ENCODE measurements at places on chromosomes 3 and 15.

- no peak for DNase-seq
These were observed 45.1 kb upstream of the LPP start for GRCh38 chr3:188108703-188109412.

DNA sequence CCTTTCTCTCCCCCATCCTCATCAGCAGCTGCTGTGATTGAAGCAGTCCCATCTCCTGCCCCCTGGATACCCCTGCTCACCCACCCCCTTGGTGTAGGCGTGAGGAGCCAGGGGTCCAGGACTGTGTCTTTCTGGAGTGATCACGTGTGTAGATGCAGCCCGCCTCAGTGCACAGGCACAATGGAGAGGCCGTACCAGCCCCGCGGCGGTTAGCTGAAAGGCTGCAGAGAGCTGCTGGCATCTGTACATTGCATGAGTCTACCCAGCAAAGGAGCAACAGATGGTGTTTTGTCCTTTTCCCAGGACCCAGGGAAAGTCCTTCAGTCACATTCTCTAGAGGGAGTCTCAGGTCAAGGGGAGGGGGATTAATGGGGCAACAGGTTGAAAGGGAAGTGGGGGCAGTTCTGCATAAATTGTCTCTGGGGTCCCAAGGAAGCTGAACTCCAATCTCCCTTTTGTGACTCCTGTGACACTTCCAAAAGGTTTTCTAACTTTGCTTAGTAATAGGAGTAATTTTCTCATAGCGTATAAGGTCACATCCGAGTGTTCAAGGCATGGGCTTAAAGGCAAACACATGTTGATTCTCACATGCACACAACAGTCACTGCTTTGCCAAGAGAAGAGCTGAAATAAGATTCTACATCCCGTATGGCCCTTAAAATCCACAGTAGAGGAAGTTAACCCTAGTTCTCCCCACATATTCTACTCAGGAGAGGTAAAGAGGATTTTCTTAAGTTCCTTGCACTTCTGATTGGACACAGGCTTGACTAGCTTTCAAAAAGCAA is 7.1 kb downstream of the CSPG5 start:
- DNase-seq = no peak

GRCh38 chr3:126337980-126338651 is 19.1 kb downstream of the KLF15 start:
- no peak for DNase-seq

GRCh38 chr3:190519886-190520285 is 6.0 kb downstream of the IL1RAP start:
- DNase-seq = no peak

DNA sequence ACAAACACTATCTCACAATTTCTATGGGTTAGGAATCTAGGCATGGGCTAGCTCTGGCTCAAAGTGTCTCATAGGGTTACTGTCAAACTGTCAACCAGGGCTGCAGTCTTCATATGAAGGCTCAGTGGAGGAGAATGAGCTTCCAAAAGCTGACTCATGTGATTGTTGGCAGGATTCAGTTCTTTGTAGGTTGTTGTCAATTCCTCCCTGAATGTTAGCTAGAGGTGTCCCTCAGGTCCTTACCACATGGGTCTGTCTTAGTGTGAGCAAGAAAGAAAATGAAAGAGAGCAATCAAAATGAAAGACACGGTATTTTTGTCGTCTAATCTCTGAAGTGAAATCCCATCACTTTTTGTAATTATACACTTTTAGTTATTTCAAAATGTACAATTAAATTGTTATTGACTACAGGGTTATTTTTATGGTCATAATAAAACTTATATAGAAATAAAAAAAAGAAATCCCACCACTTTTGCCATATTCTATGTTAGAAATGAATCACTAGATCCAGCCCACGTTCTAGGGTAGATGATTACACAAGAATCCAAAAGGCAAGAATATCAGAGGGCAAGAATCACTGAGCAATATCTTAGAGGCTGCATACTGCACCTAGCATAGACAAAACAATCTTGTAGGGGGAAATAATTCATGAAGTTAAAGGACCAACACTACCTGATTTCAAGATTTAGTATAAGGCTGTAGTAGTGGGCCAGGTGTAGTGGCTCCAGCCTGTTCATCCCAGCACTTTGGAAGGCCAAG is 8.4 kb downstream of the ACSBG1 start:
- DNase-seq = no peak

- no peak for DNase-seq
These were observed 3.9 kb upstream of the SRGAP3 start for GRCh38 chr3:9253327-9253726.

GRCh38 chr15:99992611-99993231 is 259.5 kb upstream of the LYSMD4 start:
- DNase-seq = no peak

DNA sequence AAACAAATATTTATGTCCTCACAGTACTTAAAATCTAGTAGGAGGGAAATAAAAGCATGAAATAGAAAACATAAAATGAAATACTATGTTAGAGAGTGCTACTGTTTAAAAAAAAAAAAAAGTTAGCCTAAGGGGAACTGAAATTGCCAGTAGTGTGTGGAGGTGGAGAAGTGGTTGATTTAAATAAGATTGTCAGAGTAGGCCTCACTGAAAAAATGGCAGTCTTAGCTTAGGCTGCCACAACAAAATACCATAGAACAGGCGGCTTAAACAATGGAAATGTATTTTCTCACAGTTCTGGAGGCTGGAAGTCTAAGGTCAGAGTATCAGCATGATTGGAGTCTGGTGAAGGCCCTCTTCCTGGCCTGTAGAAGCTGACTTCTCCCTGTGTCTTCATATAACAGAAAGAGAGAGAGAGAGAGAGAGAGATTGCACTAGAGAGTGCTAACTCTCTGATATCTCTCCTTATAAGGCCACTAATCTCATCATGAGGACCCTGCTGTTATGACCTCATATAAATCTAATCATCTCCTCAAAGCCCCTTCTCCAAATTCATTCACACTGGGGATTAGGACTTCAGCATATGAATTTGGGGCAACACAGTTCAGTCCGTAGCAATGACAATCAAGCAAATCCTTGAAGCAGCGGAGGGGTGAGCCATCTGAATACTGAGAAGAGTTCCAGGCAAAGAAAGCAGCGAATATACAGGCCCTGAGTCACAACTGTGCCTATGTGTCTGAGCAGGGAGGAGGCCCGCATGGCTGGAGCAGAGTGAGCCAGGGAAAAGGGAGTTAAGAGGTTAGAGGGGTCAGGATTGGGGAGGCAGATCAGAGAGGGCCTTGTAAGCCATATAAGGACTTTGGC is 23.6 kb upstream of the LRRC34 start:
- no peak for DNase-seq

GRCh38 chr15:74233851-74234597 is 2.1 kb upstream of the CCDC33 start:
- DNase-seq = no peak

DNA sequence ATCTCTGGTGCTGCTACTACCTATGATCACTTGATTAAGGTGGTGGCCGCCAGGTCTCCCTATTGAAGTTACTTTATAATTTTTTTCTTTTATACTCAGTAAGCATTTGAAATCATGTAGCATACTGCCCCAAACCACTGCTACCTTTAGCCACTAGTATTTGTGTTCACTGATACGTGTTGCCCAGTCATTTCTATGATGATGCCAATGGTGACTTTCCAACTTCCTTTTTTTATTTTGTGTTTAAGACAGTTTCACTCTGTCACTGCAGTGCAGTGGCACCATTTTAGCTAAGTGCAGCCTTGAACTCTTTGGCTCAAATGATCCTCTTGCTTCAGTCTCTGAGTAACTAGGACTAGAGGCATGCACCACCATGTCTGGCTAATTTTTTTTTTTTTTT is 598.2 kb downstream of the NAALADL2 start:
- no peak for DNase-seq

DNA sequence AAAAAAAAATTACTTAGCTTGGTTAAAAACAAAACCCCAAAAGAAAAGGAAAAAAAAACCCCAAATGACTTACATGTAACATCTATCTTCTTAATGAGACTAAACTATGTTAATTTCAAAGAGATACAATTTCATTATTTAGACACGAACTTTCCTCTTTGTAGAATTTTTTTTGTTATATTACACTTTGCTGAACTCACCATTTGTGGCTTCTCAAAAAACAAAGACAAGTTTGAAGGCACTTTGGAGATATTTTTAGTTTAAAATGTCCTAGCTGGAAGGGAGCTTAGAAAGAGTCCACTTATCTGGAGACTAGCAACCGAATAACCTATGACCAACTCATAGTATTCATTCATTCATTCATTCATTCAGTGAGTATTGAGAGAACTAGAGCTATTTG is 301.7 kb upstream of the ROPN1 start:
- no peak for DNase-seq

GRCh38 chr3:144375088-144375487 is 403.5 kb downstream of the DIPK2A start:
- no peak for DNase-seq

- DNase-seq = no peak
These were observed 196.6 kb downstream of the KCNMB2 start for GRCh38 chr3:178732824-178733223.

DNA sequence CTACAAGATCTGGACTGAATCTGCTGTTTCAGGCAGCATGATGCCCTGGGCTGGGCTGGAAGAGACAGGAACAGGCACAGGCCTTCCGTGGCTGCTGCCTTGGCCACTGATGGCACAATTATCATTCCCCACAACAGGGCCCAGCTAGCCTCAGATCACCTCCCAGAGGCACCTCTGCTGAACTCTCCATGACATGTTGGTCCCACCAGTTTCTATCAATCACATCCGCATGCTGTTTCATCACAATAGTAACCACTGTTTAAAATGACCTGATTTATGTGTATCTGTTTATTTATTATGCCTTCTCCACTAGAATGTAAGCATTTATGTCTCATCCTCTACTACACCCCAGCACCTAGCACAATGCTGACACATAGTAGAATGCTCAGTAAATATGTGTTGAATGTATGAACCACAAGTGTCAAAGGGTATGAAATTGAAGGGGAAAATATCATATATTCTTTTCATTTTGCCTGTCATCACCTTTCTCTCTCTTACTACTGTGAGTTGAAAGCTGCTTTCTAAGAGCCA is 32.7 kb upstream of the ZBTB38 start:
- no peak for DNase-seq

DNA sequence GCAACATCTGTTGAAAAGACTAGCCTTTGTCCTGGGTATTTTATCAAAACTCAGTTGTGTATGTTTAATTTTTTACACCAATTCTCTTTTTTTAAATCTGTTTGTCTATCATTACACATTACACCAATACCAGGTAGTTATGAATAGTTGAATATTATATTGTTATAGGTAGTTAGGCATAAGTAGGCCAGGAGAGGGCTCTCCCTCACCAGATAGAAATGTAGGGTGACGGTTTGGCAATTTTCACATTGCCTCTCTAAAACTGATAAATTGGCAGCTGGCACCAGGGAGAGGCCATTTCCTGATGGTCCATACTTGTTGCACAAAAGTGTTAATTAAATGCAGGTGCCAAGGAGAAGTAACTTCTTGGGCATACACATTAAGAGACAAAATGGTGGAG is 483.1 kb upstream of the EPHA6 start:
- DNase-seq = no peak

All from HL-60 (cell line).